ENCODE measurements at places on chromosomes 6 and 20. TPM values are rescaled to one million over a fixed set of nuclear protein-coding genes. Genes with fewer than 3 reads are reported as not detected.

DNA sequence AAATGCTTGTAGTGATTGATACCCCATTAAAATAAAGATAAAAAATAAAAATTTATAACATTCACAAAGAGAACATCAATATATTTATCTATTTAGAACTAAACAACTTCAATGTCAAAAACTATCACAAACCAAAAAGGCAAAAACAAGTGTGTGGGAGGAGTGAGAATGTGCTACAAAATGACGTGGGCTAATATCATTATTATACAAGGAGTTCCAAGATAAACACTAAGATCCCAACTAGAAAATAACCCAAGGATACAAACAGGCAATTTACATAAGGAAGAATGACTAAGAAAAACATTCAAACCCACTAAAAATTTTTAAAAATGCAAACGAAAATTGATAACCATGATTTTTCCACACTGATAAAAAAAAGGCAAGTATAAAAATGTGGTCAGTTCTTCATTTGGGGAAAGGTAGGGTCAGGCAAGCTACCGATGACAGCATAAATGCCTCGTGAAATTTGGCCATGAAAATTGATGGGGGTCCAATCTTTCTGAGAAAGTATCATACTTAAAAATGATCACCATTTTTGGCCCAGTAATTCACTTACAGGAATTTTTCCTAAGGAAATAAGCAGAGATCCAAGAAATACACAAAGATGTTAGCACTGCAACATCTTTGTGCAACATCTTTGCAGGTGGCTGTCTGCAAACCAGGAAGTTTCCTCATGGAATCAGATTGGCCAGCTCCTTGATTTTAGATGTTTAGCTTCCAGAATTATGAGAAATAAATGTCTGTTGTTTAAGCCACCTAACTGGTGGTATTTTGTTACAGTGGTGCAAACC, 140.2 kb downstream of the TMEM200A start:
- no peak for DNase-seq
- H3K4me3 ChIP-seq = no peak overlapping the region
- H3K27me3 ChIP-seq = no peaks in the 10 kb centered on the region
- no peak overlapping the region for H3K27ac ChIP-seq
- peaks cover 19% of the 10 kb centered on the region for H3K4me1 ChIP-seq

DNA sequence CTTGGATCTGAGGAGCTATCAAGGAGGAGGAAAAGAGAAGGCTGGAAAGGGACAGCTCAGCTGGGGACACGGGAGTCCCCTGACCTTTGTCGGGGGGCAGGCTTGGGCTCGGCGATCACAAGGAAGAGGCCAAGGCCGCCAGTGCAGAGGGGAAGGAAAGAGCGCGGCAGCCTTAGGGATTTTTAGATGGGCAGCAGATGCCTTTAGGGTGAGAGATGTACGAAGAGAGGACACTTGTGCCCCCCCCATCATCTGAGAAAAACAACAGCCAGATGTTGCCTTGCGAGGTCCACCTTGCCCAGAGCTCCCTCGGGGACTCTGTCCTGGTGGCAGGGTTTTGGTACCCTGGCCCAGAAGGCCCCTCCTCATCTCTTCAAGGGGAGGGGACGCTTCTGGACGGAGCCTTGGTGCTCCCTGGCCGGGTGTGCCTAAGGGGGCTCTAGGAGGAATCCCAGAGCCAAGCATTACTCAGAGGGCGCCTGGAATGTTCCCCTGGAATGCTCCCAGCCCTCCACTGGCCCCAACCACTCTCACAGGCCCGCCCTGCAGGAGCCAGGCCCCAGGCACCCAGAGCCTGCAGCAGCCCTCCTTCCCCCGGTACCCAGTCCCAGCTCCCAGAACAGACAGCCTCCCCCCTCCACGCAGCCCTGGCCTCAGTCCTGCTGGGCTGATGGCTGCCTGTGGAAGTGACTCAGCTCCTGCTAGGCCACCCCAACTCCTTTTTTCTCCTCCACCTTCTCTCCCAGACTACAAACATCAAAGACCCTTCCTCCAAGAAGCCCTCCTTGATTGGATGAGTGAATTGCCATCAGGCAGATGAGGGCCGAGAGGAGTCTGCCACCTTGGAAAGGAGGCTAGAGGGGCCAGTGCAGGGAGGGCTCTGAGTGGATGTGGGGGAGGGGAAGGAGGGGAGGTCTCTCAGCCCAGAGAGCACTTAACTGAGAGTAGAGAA, 1.8 kb downstream of the ADAM33 start:
- no peak overlapping the region for H3K4me3 ChIP-seq
- peaks cover 19% of the 10 kb centered on the region for H3K27me3 ChIP-seq
- no peak overlapping the region for H3K27ac ChIP-seq
- H3K4me1 ChIP-seq = no peaks in the 10 kb centered on the region
- H3K36me3 ChIP-seq = no peaks in the 10 kb centered on the region

The DNAH8 gene
- not detected for total RNA-seq

DNA sequence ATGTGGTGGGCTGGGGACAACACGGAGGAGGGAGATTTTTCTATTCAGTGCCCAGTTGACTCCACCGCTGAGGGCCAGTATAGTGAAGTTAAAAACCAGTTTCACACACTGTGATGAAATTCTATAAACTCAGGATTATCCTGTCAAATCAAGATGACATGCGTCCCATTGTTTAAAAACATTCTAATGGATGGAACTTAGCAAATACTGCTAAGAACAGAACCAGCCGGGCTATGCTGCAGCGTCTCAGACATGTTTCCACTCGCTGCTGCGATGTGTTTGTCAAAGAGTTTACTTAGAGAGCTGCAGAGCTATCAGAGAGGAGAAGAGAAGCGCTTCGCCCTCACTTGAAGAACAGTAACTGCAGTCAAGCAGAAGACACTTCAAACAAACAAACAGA, 212.6 kb upstream of the FOXQ1 start:
- peaks cover 6% of the 10 kb centered on the region for H3K36me3 ChIP-seq
- no peak overlapping the region for H3K27ac ChIP-seq
- DNase-seq = no peak
- H3K4me3 ChIP-seq = no peak overlapping the region
- peaks cover 15% of the 10 kb centered on the region for H3K4me1 ChIP-seq

DNA sequence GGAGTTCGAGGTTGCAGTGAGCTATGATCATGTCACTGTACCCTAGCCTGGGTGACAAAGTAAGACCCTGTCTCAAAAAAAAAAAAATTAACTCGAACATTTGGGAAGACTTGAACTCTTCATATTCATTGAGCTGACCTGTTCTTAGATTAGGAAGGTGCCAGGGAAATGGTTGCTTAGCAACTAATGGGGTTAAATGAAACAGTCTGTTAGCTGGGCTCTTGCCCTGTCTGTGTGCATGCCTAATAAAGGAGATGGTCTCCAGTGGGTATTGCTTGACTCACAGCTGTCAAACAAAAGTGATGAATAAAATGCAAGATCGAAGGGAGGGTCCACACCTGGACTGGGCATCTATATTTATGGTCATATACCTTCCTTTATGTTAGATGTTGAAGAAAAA, 101.8 kb downstream of the KLHL32 start:
- H3K4me3 ChIP-seq = no peak overlapping the region
- no peak overlapping the region for H3K27ac ChIP-seq
- H3K4me1 ChIP-seq = no peaks in the 10 kb centered on the region
- no peak for DNase-seq
- H3K27me3 ChIP-seq = peaks cover 56% of the 10 kb centered on the region

The OXT gene
- total RNA-seq = not detected

DNA sequence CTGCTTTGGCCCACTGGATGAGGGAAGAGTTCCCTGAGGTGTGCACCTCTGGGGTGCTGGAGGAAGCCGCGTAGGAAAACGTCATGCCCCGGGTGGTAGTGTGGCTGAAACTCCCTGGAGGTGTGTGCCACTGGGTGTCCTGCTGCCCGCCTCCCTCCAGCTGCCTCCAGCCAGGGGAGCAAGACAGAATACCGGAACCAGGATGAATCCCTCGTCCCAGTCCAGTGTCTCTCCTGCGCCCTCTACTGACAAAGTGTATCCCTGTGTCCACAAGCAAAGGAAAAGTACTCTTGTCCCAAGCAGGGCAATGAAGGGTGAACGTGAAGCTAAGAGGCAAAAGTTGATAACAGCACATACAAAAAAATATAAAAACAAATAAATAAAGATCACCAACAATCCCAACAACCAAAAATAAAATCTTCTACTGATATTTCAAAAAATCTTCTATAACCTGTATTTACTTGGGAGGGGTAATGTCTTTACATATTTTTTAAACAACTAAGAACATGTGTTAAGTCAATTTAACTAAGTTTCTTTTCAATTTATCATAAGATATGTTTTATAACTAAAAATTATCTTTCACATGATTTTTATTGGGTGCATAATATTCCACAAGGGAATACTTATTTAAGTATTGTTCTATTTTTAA, 437.6 kb downstream of the MAFB start:
- no peaks in the 10 kb centered on the region for H3K27me3 ChIP-seq
- no peaks in the 10 kb centered on the region for H3K36me3 ChIP-seq
- no peak overlapping the region for H3K27ac ChIP-seq
- H3K4me1 ChIP-seq = peaks cover 8% of the 10 kb centered on the region

DNA sequence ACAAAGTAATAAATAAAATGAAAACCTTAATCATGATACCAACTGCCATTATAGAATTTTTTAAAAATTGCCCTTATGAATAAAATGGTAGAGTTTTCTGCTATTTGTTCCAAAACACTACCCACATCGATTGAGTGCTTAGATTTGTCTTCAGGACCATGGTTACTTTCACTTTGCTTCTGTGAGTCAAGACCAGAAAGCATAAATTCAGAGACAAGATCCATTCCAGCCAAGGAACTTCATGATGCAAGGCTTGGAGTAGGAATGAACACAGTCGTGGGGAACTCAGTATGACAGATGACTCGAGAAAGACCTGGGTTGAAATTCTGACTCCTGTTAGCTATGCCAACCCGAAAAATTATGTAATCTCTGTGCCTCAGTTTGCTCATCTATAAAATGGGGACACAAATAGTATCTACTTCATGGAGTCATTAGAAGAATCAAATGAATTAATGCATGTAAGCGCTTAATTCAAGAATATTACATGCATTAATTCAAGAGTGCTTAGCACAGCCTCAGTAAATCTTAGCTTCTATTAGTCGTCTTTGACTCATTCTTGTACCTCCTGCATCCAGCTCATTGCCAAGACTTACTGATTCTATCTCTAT, 72.5 kb upstream of the MYLIP start:
- no peak overlapping the region for H3K4me3 ChIP-seq
- H3K27ac ChIP-seq = no peak overlapping the region
- DNase-seq = no peak
- H3K27me3 ChIP-seq = no peaks in the 10 kb centered on the region
- H3K4me1 ChIP-seq = no peaks in the 10 kb centered on the region

Measured in MCF 10A (cell line).